ENCODE measurements at places on chromosomes 13 and 19. TPM values are rescaled to one million over a fixed set of nuclear protein-coding genes. Genes with fewer than 3 reads are reported as not detected.

Gene SMARCA4
- total RNA-seq, result 131 TPM

Gene CLDN10
- total RNA-seq, result 4.9 TPM

Gene RDH8
- total RNA-seq, result not detected

Gene CD70
- total RNA-seq, result 70.9 TPM

Gene RCBTB2
- 3.6 TPM for total RNA-seq

Measured in mesangial cell (primary cell).